Ecto neural progenitor cell (in vitro differentiated cells): ENCODE measurements at places on chromosomes 11 and 22.

DNA sequence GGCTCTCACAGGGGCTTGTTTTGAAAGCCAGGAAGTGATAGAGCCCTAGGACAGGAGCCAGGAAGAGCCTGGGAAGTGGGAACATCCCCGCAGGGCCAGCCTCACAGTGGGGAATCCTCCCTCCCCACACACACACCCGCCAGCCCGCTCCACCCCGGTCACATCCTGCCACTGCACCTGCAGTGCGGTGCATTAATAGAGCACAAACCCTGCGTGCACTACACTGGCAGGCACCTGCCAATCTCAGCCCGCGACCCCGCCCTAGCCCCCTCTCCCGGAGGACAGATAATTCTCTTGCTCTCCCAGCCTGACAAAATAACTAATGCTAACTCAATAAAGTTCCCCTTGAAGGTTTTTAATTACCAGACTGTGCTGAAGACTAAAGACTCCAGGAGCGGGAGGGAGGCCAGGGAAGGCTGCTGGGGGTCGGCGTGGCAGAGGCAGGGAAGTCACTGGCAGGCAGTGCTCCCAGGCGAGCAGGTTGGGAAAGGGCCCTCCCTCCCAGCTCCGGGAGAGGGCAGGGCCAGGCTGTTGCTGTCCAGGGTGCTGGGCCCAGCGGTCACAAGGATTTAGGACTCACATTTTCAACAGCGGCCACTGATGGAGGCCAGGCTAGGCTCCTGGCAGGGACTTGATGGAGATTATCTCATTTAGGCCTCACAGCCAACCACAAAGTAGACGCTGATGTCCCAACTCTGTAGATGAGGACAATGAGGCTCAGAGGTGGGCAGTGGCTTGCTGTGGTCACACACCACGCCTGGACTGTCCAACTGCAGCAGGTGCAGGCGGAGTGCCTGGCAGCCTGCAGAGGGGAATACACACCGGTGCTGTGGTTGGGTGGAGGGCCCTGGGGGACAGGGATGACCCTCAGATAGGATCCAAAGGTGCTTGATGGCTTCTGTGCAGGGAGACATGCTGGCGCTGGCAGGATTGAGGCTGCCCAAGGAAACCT is 23.9 kb upstream of the TCF20 start:
- DNase-seq = peak; percentile 88

- DNase-seq = peak; percentile 53
Measured at GRCh38 chr11:63783925-63784592, 15.5 kb upstream of the ZFTA start.

GRCh38 chr11:34719303-34719848 is 98.5 kb downstream of the EHF start:
- no peak for DNase-seq

GRCh38 chr11:30585892-30586250 is 282 bp downstream of the MPPED2 start:
- DNase-seq = no peak

DNA sequence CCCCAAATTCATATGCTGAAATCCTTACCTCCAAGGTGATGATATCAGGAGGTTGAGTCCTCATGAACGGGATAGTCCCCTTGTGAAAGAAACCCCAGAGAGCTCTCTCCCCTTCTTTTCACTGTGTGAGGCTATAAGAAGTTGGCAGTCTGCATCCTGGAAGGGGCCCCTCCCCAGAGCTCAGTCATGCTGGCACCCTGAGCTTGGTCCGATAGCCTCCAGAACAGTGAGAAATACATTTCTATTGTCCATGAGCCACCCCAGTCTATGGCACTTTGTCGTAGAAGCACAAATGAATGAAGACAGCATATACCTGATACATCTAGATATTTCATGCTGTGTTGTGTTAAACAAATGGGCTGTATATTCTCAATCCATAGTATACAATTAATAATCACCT is 81.1 kb upstream of the CRTAM start:
- DNase-seq = no peak

- no peak for DNase-seq
Measured at GRCh38 chr11:112410325-112410724, 149.7 kb upstream of the PLET1 start.

DNA sequence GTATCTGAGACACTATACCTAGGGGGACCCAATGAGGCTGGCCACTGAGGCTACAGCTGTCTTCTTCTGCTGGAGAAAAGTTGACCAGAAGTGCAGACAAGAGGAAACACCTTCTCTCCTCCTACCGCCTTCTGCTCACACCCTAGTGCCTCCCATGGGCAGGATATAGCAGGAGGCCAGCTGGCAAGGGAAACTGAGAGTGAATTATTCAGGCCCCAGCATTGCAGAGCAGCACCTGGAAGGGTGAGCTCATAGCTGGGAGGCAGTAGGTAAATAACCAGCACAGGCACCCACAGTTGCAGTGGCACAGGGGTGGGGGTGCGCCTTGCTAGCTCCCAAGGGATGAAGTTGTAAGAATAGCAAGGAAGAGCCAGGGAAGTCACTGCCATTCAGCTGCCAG is 267.4 kb upstream of the NCAM1 start:
- no peak for DNase-seq

GRCh38 chr22:38830026-38830844 is 13.6 kb downstream of the NPTXR start:
- DNase-seq = no peak

- no peak for DNase-seq
Measured at GRCh38 chr22:37999640-38000272, 15.4 kb upstream of the SOX10 start.

DNA sequence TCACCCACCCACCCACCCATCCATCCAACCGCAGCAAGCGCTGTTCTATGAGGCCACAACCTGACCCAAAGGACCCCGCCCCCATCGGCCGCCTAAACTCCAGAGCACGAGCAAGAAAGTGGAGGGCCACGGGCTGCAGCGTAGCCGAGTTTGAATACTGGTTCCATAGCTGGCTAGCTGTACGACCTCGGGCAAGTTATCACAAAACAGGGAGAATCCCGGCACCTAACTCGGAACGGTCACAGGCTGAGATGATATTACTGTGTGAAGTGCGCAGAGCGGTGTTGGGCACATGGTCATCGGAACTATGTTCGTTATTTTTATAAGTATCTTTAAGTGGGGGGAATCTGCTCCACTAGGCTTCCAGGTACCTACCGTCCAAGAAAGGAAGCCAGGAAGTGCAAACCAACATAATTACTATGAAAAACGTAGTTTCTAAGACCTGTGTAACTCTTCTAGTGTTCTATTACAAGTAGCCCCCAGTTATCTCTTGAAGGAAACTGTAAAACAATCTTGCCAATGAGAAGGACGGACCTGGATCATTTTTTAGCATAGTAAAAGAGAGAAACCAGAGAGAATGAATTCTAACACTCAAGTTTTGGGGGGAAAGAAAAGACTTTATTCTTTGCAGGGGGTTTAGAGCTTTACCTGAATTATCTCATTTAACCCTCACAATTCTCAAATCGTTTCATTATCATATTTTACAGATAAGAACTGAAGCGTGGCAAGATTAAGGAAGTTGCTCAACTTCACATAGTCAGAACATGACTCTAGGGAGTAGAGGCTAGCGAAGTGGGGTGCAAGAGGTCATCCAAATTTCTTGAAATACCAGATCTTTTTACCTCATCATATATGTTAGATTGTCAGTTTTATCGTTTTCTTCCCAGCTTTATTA is 663 bp upstream of the BUD13 start:
- no peak for DNase-seq

DNA sequence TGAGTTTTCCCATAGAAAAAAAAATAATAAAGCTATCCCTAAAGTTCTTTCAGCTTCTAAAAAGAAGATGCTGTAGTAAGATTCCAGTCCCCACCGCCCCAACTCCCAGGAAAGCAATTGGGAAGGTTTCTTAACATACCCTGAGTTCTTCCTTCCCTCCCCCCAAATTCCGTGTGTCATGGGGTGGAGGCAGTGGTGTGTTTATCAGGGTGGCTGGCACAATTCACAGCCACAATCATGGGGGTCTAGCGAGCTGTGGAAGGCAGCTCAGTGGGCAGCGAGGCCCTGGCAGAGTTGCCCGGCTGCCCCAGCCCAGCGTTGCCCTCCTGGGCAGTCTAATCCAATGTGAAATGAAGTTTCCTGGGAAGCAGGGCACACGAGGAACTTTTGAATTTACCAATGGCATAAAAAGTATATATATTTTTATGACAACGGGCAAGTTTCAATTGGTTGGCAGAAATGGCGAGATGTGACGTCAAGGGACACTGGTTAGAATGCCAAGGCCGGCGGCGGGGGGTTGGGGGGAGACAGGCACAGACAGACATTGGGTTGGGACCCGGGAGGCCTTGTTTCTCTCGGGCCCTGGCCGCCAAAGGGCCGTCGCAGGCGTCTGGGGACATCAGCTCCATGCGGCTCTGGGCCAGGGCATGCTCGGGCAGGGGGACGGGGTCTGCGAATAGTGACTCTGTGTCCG is 80.7 kb upstream of the PPARA start:
- no peak for DNase-seq

GRCh38 chr11:108938604-108939003 is 273.7 kb downstream of the DDX10 start:
- no peak for DNase-seq

DNA sequence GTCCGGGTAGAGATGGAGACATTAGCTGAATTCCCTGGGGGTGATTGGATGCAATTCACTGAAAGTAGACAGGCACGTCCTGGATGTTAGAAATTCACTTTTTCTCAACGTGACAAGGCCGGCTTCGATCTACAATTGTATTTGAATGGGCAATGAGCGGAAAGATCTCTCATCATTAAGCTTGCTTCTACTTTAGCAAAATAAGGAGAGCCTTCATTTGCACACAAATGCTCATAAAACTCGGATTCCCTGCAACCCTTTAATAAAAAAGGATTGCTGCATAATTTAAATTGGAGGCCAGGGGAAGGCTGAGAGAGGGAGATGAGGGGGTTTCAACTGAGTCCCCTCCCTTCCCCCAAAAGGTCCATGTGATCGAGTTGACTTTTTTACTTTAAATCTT is 10.6 kb upstream of the PAX6 start:
- DNase-seq = no peak

DNA sequence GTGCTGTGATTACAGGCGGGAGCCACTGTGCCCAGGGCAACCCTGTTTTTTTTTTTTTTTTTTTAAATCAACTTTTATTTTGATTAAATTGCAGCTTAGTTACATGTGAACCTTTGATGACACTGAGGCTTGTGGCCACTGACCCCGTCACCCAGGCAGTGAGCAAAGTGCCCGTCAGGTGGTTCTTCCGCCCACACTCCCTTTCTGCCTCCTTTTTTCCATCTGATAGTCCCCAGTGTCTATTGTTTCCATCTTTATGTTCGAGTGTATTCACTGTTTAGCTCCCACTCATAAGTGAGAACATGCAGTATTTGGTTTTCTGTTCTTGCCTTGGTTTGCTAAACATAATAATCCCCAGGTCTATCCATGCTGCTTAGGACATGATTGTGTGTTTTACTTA is 110.9 kb upstream of the GRK3 start:
- DNase-seq = no peak

DNA sequence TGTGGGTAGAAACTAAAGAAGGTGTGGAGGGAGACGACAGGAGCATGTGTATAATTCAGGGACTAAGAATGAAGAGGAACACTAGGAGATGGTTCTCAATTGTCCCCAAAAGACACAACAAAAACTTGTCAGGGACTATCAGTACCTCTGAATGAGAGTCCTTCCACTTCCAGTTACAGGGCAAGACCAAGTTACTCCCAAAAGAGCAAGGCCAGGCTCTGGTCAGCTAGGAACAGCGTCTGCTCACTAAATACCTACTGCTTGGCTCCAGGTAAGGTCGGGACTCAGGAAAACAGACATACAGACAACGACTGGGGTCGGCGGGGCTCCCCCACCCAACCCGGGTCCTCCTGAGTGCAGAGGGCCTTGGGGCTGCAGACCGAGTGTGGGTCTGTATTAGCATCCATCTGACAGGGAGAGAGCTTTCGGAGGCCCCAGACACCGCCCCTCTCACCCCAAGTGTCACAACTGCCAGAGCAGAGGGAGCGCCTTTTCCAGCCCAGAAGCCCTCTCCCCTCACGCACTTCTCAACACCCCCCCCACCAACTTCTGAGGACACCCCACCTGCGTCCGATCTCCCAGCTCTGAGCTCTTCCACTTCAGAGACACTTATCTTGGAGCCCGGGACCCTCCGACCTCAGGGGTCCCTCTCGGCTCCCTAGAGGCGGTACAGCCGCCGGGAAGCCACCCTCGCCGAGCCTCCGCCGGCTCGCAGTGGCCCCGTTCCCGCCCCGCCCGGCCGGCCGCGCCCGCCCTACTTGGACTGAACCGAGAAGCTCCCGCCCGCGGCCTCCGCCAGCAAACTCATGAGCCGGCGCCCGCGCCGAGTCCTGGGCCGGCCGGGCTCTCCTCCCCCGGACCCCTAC is 522 bp downstream of the RHOG start:
- DNase-seq = peak; percentile 82

DNA sequence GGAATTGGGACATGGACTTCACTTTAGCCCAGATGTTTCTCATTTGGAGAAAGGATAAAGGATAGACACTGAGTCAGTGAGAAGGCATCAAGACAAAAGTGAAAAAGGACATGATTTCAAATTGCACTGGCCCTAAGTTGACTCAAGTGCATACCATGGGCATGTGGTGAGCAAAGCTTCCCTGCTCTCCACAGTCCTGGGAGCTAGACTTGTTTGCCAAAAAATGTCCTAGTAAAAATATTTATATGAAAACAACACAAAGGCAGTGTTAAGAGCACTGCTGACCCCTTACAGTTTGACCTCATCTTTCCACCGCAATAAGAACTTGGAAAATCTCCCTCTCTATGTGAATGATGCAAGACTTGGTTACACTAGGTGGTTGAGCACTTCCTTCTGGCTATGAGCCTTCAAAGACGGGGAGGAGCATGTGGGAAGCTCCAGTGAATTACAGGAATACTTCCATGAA is 46.5 kb upstream of the FIBIN start:
- DNase-seq = no peak
